IPS-NIHi11 (cell line): ENCODE measurements at places on chromosomes 5 and 9.

DNA sequence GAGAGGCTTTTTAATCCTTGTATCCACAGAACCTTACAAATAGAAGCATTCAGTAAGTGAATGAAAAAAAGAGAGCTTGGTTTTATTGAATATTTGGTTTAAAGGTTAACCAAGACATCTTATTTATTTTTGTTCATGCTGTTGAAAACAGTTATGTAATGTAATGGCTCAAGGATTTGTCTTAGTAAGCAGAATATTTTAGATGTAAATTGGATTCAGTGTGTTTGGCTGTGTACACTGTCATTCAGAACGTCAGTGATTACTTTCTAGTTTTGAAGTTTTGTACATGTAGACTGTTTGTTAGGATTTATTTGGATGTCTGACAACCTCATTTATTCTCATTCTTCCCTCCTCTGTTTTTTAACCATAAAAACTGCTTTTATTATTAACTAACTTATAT is 31.3 kb downstream of the KCNN2 start:
- no peak for DNase-seq

- no peak for DNase-seq
Measured at GRCh38 chr9:8962084-8962483, 1162.5 kb upstream of the DMAC1 start.

DNA sequence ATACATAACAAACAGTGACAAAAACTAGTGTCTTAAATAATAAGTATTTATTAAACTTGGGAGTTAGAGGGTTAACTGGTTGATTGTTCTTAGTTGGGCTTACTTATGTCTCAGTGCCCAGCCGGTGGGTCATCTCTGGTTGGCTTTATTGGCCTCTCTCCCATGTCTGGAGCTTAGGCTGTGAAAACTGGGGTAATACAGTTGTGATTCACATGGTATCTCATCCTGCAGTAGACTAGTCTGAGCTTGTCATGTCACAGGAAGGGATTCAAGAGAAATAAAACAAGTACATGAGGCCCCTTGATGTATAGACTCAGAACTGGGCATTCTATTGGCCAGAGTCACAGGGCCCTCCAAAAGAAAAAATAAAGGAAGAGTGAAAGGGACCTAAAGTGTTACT is 466.4 kb upstream of the SMC2 start:
- DNase-seq = no peak

DNA sequence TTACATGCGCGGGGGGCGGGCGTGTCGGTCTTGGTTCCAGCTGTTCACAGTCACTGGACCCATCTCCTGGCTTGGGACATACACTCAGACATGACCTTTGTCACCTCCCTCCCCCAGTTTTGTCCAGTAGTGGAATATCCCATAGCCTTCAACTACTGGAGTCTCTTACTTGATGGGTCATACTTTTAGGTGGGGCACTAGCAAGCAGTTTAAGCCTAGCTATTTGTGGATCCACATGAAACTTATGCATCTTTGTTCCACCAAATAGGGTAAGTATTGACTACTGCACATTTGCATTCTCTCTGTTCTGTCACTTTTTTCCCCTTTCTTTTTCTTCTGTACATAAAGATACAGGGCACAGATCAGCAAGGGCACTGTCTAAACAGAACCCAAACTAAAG is 15.4 kb upstream of the MAMDC2 start:
- no peak for DNase-seq

GRCh38 chr5:33975852-33976251 is 8.6 kb downstream of the SLC45A2 start:
- DNase-seq = no peak

DNA sequence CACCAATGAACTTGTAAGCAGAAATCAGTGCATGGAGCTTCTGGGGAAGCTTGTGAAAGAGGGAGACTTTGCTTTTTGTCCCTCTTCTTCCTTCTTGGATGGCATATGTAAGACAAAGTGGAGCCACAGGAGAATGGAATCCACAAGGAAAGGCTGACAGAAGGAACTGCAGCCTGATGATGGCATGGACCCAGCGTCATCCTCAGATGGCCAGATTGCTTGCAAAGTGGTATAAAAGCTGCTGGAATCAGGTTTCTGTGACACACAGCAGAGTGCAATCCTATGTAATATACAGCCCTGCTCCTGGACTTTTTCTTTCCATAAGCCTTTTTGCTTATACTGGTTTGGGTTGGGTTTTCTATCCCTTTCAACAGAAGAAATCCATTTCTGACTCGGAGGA is 31.4 kb upstream of the SPARC start:
- DNase-seq = no peak

GRCh38 chr9:127568971-127569885 is 42.8 kb upstream of the STXBP1 start:
- DNase-seq = peak; percentile 97

DNA sequence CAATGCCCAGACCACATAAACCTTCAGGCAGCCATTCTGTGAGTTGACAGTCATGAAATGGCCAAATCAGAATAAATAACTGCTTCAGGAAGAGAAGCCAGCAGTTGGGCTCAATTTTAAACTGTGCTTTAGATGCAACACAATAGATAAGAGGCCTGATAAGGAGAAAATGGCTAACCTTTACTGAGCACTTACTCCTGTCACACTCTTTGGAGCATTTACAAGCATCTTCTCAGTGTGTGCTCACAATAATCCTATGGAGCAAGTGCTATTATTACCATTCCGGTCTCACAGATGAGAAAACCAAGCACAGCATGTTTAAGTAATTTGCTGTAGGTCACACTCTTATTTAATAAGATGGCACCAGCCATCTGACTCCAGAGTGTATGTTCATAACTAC is 11.5 kb upstream of the SH3RF2 start:
- DNase-seq = no peak

DNA sequence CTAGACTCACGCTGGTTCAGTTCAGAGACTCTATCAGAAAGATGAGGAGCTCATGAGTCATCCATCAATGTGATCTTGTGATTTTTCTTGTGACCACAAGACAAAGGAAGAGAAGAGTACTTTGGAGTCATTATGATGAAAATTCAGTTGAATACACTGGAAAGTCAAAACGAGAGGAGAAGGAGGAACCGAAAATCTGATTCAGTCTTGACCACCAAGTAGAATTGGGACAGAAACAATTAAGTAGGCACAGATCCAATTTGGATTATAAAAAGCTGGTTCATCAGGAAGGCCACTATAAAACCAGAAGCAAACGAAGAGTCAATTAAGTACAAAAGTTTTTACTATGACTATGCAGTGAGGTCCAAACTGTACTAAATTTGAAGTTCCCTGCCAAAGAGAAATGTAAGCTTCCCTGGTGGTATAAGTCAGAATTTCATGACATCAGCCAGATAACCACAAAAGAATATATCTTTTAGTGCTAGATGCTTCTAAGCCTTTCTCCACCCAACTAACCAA is 90.9 kb downstream of the THBS4 start:
- DNase-seq = no peak

DNA sequence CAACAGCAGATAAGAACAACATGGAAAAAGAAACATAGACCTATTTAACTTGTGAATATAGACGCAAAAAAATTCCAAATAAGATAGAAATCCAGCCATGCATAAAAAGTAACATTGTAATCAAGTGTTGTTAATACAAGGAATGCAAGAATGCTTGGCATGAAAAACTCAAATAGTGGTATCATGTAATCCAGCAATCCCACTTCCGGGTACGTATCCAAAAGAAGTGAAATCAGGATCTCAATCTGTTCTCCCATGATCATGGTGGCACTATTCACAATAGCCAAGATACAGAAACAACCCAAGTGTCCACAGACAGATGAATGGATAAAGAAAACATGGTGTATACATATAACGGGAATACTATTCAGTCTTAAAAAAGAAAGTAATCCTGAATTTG is 437.4 kb downstream of the ARHGEF28 start:
- DNase-seq = no peak

DNA sequence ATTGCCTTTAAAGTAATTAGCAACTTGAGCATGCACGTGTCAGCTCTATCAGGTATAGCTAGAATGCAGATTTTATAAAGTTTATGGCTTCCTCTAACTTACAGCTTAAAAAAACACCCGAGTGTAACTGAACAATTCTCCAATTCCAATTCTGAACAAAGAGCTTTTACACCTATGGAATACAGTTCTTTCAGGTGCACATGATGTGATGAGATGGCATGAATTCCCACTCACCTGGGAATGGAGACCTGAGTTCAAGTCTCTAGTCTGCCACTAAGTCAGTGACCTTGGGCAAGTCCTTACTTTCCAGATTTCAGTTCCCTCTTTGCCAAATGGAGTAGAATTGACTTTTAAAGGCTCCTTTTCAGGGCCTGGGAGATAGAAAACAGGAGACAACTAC is 1.8 kb downstream of the ZFAND5 start:
- no peak for DNase-seq

DNA sequence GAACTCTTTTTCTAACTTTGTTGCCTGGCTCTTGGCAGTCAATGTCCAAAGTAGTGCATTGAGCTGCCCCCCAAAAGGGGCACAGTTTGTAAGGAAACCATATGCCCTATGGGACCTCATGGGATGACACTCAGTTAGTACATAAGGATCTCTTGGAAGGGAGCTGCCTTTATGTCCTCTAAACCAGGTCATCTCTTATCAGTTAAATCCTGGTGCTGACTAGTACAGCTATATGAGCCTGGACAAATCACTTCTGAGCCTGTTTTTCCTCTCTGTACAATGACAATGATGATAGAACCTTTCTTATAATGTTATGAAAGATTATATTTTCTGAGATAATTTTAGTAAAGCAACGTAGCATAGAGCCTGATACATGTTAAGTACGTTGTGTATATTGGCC is 44.1 kb downstream of the PIK3R1 start:
- no peak for DNase-seq

- DNase-seq = no peak
Measured at GRCh38 chr9:92590377-92590776, 54.6 kb upstream of the ECM2 start.

GRCh38 chr5:180803181-180804128 is 849 bp upstream of the MGAT1 start:
- DNase-seq = peak; percentile 47

- no peak for DNase-seq
Measured at GRCh38 chr5:71832812-71833715, 114.0 kb downstream of the CARTPT start.

DNA sequence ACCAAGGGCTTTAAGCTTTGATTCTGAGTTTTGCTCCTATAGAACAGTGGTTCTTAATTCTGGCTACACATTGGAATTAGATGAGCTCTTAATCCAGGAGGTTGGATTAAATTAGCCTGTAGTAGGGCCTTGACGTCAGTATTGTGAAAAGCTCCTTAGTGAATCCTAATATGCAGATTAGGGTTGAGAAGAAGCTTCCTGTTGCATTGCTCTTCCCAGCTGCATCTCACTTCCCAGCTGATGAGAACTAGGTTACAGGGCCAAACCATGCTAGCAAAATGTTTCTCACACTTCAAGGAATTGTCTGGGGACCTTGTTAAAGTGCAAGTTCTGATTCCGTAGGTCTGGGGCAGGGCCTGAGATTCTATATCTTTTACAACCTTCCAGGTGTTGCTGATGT is 300.0 kb downstream of the ZSWIM6 start:
- no peak for DNase-seq

DNA sequence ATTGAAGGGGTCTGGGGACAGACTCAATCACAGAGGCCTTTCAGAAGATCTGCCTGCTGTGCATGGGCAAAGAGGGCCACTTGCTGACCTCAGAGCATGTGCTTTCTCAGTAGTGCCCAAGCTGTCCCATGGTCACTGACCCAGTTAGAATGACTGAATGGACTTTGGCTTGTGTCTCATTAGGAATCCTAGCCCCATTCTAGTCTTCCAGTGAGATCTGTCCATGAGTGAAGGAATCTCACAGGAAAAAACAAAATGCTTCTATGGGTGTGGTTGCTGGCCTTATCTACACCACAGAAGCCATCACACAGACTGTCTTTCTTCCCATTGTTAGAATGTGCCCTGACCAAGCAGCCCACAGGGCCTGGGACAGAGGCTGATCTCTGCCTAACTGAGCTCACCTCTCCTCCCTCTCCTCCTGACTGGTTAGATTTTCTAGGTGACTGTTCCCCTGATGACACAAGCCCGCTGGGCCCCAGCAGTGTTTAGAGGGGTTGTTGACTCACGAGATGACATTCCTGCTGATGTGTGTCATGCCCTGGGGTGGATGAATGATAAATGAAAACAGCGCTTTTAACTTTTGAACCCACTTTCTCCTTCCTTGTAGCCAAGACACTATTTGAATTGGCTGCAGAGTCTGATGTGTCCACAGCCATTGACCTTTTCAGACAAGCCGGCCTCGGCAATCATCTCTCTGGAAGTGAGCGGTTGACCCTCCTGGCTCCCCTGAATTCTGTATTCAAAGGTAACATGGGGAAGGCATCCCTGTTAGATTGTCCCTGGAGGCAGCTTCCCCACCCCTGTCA is 24.8 kb downstream of the TGFBI start:
- no peak for DNase-seq

- DNase-seq = no peak
Measured at GRCh38 chr5:143870362-143870761, 58.4 kb downstream of the HMHB1 start.

DNA sequence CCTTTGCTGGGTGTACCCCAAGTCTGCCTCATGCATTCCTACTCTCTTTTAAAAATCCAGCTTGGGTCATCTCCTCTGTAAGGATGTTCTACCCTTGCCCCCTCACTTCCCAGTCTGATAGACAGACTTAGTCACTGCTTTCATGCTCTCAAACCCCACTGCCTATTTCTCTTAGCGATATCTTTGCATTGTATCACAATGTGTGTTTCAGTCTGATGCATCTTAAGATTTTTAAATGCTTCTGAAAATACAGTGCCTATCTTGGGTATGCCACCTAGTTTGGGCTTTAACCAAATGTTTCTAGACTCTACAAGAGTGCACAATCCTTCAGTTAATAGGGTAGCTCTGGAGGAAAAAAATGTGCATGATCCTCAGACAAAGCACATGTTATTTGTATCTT is 97.8 kb downstream of the SNX18 start:
- no peak for DNase-seq

- no peak for DNase-seq
Measured at GRCh38 chr5:15487228-15487627, 12.8 kb upstream of the FBXL7 start.

- no peak for DNase-seq
Measured at GRCh38 chr5:177430972-177431316, 4.5 kb downstream of the GRK6 start.

- DNase-seq = no peak
Measured at GRCh38 chr5:153952893-153953292, 85.8 kb downstream of the FAM114A2 start.

DNA sequence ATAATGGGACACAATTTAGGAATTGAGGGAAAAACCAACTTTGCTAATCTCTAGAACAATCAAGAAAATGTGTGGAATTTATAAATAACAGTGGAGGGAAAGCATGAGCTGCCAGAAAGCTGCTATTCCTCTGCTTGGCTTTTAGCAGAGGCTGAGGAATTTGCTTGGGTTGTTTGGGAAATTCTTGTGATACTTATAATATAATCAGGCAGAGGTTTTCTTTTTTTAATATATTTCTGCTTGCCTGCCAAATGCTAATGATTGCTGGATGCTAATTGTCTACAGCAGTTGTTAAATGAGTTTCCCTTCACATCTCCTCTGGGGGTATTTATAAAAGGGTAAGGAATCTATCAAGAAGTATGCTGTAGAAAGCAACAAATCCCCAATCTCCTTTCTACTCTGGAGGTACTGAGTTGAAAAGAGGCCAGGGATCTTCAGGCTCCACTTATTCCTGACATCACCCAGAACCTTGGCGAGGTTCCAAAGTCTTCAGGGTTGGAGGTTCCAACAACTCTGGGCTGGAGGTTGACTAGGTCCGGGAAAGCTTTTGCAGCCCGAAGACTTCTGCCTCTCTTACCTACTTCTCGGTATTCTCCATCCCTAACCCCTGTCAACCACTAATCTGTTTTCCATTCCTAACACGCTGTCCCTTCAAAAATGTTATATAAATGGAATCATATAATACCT is 60.4 kb upstream of the TMED7 start:
- peak; percentile 30 for DNase-seq
